Fibroblast of skin of abdomen (primary cell): ENCODE measurements at places on chromosomes 2 and 18.

DNA sequence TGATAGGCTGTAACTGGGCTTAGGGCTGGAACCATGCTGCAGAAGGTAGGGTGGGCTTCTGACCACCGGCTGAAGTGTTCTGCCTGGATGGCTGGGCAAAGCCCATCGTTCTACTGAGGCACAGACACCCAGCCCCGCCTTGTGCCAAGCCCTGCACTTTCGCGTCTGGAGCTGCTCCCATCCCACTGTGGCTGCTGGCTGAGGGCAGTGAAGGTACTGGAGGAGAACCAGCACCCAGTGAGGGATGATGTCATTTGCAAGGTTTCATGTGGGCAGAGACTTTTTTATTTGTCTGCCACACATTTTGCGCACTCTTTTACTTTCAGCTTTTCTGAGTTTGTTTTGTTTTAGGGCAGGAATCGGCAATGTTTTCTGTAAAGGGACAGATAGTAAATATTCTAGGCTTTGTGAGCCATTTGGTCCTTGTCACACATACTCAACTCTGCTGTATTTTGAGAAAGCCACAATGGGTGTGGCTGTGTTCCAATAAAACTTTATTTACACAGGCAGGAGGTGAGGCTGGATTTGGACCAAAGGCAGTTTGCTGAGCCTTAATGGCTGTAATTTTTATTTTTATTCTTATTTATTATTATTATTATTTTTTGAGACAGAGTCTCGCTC is 85.6 kb downstream of the ASB1 start:
- DNase-seq: no peak

- no peak for DNase-seq
These were observed 63.5 kb downstream of the CCDC102B start for GRCh38 chr18:68861365-68861764.

- DNase-seq: no peak
These were observed 265.7 kb downstream of the AGPS start for GRCh38 chr2:177658309-177658708.

DNA sequence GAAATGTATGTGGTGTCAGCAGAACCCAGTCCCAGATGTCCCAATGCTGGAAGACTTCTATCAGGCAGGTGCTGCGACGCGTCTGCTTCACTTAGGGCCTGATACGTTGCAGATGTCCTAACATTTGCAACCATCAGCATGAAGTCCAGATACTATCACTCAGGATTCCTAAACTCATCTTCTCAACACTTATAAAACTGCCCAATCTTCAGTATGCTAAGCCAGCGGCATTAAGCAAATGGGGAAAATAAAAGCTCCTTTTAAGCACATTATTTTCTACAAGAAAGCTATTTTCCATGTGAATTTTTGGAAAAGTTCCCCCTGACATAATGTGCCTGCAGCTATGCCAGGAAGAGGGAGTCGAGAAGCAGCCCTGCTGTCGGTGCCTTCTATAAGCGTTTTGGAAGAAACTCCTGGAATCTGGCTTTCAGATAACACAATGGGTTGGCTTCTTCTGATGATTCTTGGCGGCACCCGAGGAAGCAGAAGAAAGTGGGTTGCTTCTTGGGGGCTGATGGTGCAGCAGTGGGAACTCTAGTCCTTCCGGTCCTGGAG is 60.7 kb upstream of the ITGA6 start:
- no peak for DNase-seq

GRCh38 chr2:55779459-55780421 is 86.1 kb upstream of the PNPT1 start:
- peak; percentile 75 for DNase-seq

GRCh38 chr18:77103187-77103850 is 29.3 kb downstream of the MBP start:
- DNase-seq: peak; percentile 43

DNA sequence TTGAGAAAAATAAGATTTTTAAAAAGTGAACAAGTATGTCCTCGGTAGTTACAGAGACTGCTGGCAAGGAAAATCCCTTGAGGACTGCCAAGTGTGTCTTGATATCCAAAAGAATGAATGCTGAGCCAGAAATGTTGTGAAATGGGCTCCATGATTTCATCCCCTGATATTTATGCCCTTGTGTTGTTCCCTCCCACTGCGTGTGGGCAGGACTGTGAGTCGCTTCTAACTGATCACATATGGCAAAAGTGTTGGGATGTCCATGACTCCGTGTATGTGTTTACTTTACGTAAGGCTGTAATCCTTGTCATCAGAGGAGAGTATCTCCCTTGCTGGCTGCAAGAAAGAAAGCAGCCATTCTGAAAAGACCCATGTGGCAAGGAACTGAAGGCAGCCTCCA is 285.1 kb downstream of the SS18 start:
- peak; percentile 97 for DNase-seq

DNA sequence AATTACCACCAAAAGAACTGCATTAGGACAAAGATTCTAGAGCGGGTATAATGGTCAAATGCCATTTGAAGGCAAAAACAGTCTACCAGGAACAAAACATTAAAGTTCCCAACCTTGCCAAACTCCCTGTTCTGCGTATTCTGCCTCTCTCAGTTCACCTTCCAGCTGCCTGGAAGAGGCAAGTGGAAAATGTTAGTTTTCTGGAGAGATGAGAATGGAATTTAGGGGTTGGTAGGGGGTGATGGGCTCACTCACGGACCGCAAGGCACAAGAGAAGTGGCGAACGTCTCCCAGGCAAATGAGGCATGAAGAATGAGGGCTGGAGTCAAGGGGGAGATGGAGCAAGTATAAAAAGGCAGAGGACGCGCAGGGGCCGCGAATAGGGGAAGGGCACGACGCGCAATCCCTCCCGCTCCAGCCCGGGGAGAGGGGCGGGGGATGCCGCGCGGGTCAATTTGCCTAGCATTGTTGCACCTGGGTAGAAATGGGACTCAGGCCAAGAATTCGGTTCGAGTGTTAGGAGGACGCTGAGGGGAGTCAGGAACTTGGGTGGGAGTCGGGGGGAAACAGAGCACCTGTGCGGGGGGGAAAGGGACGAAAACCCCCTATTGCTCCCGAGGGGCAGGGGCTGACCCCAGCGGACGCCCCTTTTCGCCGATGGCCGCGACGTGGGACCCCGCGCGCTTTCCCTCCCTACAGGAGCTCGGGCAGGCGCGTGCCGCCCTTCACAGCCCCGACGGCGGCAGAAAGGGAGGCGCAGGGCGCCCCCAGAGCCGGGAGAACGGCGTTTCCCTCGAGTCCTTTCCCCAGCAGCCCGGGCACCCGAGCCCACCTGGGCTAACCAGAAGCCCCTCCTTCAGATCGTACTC is 573 bp downstream of the PAIP2B start:
- no peak for DNase-seq

DNA sequence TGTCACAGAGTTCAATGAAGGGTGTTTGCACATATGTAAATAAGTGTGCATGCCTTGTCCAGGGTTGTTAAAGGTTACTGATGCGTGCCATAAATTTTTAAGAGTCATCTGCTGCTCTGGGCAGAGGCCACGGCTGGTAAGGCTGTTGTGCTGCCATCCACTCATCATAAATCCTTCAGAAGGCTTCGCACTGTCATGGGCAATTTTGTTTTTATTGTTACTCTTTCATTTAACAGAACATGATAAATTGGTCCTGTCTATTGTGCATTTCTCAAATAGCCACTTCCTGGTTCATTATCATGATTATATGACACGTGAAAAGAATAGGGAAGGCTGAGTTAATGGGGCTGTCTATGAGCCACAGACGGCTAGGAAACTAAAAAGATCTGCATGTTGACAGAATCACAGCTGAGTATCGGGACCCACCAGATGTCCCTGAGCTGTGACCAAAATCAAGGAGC is 634.3 kb upstream of the SOX11 start:
- DNase-seq: no peak

GRCh38 chr2:119678021-119678656 is 862 bp upstream of the TMEM177 start:
- DNase-seq: no peak

- no peak for DNase-seq
These were observed 340.3 kb downstream of the CELF4 start for GRCh38 chr18:37225279-37225678.
